ENCODE measurements at places on chromosomes 4 and X. TPM values are rescaled to one million over a fixed set of nuclear protein-coding genes. Genes with fewer than 3 reads are reported as not detected.

DNA sequence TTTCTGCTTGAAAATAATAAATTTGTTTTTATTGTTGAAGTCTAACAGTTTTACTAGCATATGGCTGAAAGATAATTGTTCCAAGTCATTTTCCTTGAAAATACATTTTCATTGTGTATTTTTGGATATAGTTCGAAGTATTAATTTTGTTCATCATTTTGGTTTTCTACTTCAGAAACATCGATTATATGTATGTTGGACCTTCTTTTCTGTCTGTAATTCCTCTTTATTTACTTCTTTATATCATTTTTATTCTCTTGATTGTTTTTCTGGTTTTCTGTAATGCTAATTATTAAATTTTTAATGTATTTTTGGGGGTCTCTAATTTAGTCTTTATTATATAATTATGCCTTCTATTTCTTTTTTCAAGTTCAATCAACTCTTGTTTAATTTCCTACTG is 407.1 kb upstream of the FRG1 start:
- no peak for DNase-seq

- DNase-seq: no peak
Measured at GRCh38 chr4:121736735-121737351, 28.1 kb downstream of the SMIM43 start.

DNA sequence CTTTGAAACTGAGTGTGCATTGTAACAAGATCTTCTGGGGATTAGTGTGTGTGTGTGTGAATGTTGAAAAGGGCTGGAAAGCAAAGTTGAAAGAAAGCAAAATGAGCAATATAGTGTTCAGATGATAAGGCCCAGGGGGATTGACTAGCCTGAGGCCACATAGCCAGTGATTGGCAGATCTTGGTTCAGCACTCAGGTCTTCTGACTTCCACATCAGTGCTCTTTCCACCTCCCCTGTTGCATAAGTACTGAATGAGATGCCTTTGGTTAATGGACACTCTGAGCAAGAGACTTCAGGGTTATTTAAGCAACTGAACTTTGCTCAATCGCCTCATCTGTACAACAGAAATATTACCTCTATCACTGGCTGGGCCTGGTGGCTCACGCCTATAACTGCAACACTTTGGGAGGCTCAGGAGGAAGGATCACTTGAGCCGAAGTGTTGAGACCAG is 120.4 kb downstream of the TMEM164 start:
- DNase-seq: no peak

- no peak for DNase-seq
Measured at GRCh38 chr4:111136438-111136837, 513.6 kb upstream of the PITX2 start.

- no peak for DNase-seq
Measured at GRCh38 chr4:60944060-60944459, 256.1 kb upstream of the ADGRL3 start.

DNA sequence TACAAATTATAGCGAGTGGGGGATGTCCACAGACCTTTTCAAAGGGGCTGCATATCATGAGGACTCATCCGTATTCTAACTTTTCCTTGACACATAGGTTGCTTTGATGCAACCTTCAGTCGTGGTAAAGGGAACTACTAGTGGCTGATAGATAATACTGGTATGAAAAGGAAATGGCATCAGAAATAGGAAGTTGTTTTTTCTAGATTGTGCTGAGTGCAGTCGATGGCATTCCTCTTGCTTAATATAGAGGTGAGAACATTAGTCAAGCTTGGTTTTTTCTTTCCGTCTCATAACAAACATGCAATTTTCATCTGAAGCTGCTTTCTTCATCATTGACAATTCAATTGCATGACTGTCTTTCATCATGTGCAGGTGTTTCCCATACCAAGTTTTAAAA is 16.6 kb downstream of the ENPEP start:
- DNase-seq: no peak

- DNase-seq: no peak
Measured at GRCh38 chr4:74108457-74109115, 9.6 kb upstream of the CXCL2 start.

DNA sequence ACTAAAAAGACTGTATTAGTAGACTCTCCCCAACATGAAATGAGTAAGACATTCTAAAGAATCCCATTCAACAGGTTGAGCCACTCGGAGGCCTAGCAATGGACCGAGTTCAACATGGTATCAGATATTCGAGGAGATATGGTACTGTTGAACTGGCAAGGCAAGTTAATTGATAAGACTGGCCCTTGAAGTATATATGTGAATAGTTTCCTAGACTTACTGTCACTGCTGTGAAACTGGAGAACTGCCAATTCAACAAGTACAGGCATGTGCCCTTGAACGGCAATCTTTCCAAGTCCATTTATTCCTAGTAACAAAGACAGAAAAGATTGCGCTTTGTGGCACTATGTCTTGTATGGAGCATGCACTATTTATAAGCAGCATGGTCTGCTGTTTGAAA is 24.4 kb downstream of the FAT1 start:
- DNase-seq: no peak

DNA sequence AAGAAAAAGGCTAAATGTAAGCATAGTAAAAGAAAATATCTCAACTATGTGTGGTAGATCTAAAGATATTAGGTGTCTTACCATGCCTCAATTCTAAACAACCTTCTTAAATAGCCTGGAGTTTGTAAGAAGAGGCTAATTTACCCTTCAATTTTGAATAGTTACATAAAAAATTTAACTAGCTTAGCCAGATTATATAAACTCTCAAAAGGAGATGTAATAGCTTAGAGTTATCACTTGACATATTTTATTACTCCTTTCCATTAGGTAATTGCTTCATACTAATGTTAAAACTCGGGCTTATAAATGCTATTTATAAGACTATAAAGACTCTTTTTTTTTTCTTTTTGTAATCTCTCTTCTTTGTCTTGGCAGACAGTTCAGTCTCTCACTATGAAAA is 297.5 kb upstream of the PABPC4L start:
- no peak for DNase-seq

Gene NPY5R
- polyA plus RNA-seq: 3.9 TPM

Gene ADH1A
- 2.3 TPM for polyA plus RNA-seq

Gene GAGE12J
- polyA plus RNA-seq: not detected
